Heart left ventricle (tissue), 16 donors: ENCODE measurements at places on chromosomes 16 and 17. TPM values are rescaled to one million over a fixed set of nuclear protein-coding genes. Genes with fewer than 3 reads are reported as not detected.

Gene TBC1D3C
- 0.61 TPM for polyA plus RNA-seq

Gene NETO2
- 1.0 TPM for polyA plus RNA-seq

Gene SOX15
- 2.2 TPM for polyA plus RNA-seq

DNA sequence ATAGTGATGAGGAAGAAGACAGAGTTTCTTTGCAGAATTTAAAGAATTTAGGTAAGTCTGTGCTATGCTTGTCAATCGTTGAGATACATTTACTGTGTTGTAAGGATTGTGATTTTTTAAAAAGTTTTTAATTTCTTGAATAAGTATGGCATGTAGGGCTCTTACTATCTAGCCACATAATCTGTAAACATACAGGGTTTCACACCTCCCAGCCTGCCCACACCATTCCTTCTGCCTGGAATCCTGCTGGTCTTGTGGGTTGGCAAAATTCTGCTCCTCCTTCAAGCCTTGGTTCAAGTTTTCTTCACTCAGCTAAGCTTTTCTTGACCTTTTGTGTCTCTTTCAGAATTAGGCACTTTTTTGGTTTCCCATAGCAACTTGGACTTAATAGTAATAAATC lies 7.5 kb downstream of the ZNHIT3 start:
- no peak for DNase-seq

Gene GINS2
- 0.36 TPM for polyA plus RNA-seq

Gene ERN2
- not detected for polyA plus RNA-seq

DNA sequence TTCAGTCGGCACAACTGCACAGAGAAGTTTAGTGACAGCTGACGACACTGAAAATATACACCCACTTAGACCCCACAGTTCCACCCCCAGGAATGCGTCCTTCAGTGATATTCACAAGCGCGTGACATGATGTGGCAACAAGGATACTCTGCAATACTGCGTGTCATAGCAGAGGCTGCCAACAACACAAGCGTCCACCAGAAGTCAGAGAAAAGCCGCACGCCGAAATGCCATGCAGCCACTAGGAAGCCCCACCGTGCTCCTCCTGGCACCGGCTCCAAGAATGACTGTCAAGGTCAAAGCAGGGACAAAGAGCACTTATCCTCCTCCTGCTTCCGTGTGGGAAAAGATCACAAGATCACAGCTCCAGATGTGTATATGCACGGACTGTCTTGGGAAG lies 3.5 kb downstream of the ATP2A3 start:
- no peak for DNase-seq

DNA sequence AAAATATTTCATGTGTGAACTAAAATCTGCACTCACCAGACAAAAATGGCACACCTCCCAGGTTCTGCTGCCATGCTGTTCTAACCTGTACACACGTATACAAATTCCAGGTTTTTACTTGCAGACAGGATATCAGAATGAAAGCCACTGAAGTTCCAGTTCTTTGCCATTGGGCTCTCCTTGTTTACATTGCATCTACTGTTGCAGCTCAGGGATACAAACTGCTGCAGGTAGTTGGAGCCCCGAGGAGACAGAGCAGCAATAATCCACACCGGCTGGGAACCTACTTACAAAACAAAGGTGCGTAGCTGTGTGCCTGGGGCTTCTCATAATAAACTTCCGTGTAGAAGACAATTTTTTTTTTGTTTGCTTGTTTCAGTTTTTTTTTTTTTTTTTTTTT lies 59.6 kb downstream of the HAPSTR1 start:
- no peak for DNase-seq

- DNase-seq, result no peak
These were observed 232.8 kb downstream of the CCDC182 start for GRCh38 chr17:57512258-57512657.

DNA sequence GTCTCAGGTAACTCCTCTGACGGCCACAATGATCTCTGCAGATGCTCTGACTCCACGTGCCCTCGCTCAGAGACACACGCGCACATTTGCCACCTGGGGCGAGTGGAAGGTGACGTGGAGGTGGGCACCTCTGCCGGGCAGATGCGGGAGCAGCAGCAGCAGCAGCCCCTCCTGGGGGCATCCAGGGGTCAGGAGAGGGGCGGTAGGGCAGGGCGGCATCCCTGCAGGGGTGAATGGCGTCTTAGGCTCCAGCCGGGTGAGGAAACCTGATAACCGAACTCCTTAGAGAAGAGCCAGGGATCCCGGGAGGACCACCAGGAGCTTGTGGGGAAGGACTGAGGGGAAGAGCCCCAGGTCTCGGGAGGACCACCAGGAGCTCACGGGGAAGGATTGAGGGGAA lies 34.6 kb upstream of the CDH15 start:
- DNase-seq, result no peak

DNA sequence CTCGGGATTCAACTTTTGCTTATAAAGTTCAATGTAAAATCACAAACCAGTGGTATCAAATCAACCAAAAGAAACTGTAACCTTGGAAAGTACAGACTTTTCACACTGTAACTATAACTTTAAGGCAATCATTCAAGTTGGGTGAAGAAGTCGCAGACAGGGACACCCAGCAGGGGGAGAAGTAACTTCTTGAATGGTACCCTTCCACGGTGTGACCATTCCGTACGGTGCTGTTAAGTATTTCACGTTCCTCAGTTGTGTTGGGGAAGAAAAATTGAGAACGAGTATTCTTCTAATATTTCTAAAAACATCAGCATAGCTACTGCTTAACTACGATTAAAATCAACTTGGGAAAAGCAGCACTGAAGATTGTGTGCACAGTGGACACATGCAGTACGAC lies 55.8 kb downstream of the MYH10 start:
- peak; percentile 29 for DNase-seq

DNA sequence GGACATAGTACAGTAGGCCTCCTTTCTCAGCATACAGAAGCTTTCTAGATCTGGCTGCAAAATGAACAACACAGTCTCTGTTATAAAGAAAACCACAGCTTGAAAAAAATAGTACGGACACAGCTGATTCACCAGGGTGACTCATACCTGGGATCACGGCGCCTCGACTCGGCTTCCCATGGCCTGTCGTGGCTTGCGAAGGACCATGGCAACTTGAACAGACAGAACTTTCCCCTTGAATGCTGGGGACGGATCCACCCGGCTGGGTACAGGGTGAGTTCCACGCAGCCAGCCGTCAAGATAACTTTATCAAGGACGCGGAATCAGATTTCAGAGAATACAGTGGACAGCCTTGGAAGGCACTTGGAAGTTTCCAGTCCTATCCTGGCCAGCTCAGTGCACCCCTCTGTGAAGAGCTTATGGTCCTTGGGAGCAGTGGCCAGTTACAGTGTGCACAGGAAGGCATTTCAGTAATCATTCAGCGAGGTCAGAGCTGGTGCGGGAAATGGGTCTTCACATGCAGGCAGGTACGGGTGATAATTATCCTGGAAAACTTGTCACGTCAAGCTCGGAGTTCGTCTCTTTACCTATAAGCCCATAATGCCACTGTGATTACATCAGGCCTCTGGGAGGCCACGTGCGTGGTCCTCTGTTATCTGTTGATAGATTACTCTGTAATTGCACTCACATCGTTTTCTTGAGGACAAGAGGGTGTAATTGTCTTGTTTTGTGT lies 57.9 kb upstream of the MAF start:
- DNase-seq, result no peak

DNA sequence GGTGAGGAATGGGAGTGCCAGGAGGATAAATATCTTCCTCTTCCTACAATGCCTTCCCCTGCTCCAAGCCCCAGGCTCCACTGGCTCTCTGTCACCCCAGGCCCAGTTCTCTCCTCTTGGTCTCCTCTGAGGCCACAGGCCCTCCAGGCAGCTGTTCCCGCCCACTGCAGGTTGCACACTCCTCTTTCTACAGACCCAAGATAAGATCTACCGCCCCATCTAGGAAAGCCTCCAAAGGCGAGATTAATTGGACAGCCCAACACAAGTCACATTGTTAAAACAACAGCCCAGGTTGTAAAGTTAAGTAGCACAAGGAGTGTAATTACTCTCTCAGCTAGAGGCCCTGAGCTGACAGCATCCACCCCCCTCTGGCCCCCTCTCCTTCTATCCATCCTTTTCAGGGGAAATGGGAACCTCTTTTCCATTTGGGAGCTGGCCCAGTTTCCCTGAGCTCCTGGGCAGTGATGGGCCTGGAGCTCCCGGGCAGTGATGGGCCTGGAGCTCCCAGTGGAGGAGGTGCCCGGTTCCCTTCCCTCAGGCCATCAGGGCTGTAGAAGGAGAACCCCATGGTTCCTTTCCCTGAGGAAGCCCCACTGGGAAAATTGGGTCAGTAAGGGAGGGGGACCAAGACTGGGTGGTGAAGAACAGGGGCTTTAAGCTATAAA lies 7.3 kb downstream of the DLX4 start:
- DNase-seq, result no peak

- DNase-seq, result no peak
These were observed 52.8 kb downstream of the CLEC19A start for GRCh38 chr16:19338335-19338734.

- no peak for DNase-seq
These were observed 16.9 kb upstream of the MRPS23 start for GRCh38 chr17:57866723-57867122.

Gene TRPV3
- polyA plus RNA-seq, result 0.65 TPM

Gene MYH13
- polyA plus RNA-seq, result not detected

GRCh38 chr17:79019632-79020584 lies 4.1 kb upstream of the C1QTNF1 start:
- DNase-seq, result peak; percentile 74

GRCh38 chr17:17079336-17079735 lies 37.1 kb downstream of the MPRIP start:
- DNase-seq, result no peak

Gene OR1A1
- not detected for polyA plus RNA-seq

Gene SDK2
- polyA plus RNA-seq, result 2.6 TPM

DNA sequence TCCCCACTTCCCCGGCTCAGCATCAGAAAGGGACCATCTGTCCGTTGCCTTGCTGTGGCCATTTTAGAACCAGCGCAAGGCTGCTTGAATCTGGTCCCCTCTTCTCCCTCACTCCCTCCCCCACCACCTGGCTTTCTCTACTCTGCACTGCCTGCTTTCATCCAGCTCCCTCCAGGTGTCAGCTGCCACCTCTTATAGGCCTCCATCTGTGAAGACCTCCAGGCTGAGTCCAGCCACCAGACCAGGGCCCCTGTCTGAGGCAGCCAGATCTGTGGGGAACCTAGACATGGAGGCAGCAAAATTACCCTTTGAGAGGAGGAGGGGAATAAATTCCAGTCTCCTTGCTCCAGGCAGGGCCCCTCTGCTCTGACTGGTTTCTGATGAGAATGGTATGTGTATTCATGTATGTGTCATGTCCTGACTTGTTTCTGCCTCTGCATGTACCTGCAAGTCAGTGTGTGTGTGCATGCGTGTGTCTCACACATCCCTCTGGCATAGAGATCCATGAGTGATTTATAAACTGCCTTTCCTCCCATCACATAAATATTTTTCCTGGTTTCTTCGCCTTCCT lies 21.1 kb downstream of the MINK1 start:
- no peak for DNase-seq
